ENCODE measurements at places on chromosomes 1 and 21.

- DNase-seq = no peak
These were observed 36.0 kb downstream of the PTPRU start for GRCh38 chr1:29272147-29272907.

- no peak for DNase-seq
These were observed 1.8 kb downstream of the SYTL1 start for GRCh38 chr1:27343639-27344025.

DNA sequence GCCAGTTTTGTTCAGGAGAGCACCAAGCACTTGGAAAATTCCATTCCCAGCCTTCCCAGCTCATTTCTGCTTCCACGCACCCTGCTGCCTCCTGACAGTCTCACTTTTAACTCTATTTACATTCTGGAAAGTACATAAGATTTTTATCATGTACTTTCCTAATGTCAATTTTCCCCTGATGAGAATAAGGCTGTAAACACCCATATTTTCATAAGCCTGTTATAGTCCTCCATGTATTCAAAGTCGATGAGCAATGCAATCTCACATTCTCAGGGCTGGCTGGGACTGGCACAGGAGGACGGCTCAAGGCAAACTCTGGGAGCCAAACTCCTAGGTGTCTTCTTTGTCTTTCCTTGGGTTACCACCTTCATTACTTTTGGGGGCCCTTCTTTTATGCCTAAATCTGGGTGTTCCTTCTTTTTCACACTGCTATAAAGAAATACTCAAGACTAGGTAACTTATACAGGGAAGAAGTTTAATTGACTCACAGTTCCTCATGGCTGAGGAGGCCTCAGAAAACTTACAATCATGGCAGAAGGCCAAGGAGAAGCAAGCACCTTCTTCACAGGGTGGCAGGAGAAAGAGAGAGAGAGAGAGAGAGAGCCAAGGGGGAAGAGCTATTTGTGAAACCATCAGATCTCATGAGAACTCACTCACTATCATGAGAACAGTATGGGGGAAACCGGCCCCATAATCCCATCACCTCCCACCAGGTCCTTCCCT lies 94.6 kb downstream of the IGSF21 start:
- DNase-seq = no peak

DNA sequence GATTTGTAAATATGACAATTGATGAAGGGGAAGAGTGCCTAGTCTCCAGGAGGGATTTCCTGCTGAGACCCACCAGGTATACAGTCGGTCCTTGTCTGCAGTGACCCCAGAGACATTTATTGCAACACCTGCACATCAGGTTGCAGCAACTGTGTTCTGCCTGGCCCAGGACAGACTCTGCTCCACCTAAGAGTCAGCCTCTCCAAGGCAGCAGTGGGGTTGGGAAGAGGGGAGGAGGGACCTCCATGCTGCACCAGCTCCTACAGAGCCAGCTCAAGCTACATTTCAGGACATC lies 120.4 kb upstream of the IRF2BP2 start:
- DNase-seq = no peak

DNA sequence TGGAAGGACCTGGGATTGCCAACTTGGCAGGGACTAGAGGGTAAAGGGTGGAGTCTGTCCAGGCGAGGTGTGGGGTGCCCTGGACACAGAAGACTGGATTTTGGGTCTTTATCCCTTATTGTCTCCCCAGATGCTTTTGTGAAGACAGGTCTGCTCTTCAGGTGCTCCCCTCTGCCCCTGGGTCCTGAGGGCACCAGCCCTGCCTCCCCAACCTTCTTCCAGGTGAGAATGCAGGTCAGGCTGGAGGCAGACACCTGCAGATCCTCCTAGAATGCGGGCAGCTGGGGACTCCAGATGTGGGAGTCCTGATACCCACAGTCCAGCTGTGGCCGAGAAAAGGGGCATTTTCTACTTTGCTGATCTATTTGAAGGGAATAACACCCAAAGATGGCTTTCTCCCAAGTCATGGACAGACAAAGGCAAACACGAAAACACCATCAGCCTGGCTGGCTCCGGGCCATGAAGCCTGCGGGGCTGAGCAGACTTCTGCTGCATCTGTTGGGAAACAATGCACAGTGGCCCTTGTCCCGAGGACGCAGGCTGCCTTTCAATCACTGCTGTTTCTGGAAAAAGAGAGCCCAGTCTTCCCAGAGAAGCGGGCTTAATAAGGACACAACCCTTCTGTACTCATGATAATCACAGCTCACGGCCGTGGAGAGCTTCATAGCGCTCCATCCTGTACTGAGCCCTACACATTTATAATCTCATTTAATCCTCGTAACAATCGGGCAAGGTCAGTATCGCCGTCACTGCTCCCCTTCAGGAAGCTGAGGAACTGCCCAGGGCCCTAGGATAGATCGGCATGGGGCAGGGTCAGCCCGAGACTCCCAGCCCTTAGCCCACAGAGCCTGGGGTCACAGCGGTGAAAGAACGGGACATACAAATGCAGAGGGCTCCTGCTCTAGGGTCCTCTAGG lies 62.0 kb upstream of the ABCG1 start:
- no peak for DNase-seq

GRCh38 chr21:37958537-37958936 lies 42.3 kb upstream of the KCNJ6 start:
- no peak for DNase-seq

DNA sequence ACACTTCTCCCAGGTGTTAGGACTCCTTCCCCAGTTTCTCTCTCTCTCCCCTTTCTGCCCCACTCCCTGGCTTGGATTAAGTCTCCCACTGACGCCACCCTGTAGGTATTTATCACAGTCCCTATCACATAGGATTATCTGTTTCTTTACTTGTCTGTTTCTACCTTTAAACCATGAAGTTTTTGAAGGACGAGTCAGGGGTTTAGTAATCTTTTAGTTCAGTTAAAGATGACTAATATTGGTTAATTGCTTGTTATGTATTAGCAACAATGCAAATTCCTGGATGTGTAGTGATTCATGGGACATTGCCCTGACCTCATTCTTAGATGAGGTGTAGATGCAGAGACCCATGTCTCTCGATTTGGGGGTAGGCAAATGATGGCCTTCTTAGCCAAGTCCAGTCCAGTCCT lies 6.4 kb downstream of the LAMC1 start:
- DNase-seq = no peak

GRCh38 chr1:97849345-97850340 lies 71.2 kb downstream of the DPYD start:
- no peak for DNase-seq

- DNase-seq = no peak
These were observed 6.1 kb downstream of the TENT5C start for GRCh38 chr1:117611894-117612483.

All from stimulated activated CD4-positive, alpha-beta T cell treated with anti-CD3 and anti-CD28 coated beads, Interleukin-4, amount 100 ng/mL, for 48 hours (primary cell).